Stimulated activated CD4-positive, alpha-beta T cell treated with anti-CD3 and anti-CD28 coated beads, Interleukin-15, amount 100 ng/mL, for 1 hour (primary cell): ENCODE measurements at places on chromosomes 2 and 18.

- DNase-seq: no peak
These were observed 4.5 kb downstream of the TMEM131 start for GRCh38 chr2:97991081-97991856.

GRCh38 chr2:226495466-226496272, 304.0 kb downstream of the IRS1 start:
- no peak for DNase-seq

- no peak for DNase-seq
These were observed at the start of gene APCDD1 for GRCh38 chr18:10453806-10454680. Gene APCDD1, plus strand, starts transcription at chr18:10454635. Its CDS starts 347 bp downstream, at chr18:10454982.

GRCh38 chr2:11406267-11406957, 59.5 kb downstream of the E2F6 start:
- no peak for DNase-seq

GRCh38 chr2:65818873-65819451, 386.6 kb upstream of the SPRED2 start:
- DNase-seq: no peak

- DNase-seq: no peak
These were observed 5.3 kb downstream of the NRP2 start for GRCh38 chr2:205687641-205687956.

- no peak for DNase-seq
These were observed 31.3 kb upstream of the EVA1A start for GRCh38 chr2:75592030-75592429.

DNA sequence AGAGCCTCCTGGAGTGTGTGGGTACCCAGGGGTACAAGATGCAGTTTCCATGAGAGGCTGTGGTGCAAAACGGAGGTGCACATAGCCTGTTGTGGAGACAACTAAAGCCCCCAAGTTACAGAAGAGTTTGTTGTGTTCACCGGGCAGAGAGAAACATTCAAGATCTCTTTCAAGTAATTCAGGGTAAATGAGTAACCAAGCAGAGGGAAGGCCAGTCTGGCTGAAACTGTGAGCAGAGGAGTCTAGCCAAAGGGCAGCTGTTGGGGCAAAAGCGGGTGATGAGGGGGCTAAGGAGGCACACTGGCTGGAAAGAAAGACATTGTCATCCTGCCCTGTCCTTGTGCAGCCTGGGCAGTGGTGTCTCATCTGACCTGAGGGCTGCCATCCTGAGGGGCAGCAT, 52.0 kb downstream of the CXCR4 start:
- DNase-seq: no peak

DNA sequence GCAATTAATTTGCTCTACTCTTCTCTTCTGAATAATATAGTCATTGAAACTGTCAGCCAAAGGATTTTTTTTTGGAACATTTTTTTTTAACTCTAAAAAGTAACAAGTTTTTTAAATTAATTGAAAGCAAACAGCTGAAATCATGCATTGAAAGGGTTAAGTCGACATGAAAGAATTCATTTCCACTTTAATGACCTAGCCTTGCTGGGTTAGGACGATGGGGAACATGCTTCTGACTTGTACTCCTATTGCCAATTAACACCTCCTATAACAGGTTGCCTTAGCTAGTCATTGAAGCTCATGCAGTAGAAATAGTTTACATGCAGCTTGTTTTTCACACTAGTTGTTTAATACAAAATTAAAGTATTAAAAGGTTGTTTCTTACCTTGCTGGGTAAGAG, 47.8 kb downstream of the PSMD14 start:
- DNase-seq: no peak

DNA sequence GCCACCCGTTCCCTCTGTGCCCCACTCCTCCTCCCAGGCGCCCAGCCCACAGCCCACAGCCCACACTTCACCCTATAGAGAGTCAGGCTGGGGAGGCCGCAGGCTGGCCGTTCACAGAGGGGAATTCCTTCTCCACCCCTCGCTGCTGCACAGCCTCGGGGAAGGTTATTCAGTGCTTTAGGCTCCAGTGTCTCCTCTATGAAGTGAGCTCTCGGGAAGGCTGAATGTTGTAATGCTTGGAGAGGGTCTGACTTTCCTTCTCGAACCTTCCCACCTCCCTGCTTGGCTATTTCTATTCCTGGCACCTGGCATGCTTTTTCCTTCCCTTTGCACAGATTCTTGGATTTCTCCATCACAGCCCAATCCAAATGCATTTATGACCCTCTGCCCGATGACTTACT, 62.5 kb upstream of the SMAD7 start:
- no peak for DNase-seq

DNA sequence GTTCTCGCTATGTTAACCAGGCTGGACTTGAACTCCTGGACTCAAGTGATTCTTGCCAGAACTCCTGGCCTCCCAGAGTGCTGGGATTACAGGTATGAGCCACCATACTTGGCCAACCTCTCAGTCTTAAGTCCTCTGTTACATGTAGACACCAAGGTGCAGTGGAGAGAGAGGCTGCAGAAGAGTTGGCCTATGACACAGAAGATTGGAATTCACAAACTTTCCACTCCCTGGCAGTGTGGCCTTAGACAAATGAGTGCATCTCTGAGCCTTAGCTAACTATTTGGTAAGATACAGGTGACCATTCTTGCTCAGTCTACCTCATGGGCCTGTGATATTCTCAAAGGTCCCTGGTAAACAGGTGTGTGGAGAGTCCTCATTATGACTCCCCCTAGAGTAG, 159.7 kb downstream of the MYCN start:
- DNase-seq: no peak

GRCh38 chr2:49270091-49270490, 115.8 kb upstream of the FSHR start:
- no peak for DNase-seq

- no peak for DNase-seq
These were observed 73.7 kb upstream of the DNAJC10 start for GRCh38 chr2:182642328-182642727.

DNA sequence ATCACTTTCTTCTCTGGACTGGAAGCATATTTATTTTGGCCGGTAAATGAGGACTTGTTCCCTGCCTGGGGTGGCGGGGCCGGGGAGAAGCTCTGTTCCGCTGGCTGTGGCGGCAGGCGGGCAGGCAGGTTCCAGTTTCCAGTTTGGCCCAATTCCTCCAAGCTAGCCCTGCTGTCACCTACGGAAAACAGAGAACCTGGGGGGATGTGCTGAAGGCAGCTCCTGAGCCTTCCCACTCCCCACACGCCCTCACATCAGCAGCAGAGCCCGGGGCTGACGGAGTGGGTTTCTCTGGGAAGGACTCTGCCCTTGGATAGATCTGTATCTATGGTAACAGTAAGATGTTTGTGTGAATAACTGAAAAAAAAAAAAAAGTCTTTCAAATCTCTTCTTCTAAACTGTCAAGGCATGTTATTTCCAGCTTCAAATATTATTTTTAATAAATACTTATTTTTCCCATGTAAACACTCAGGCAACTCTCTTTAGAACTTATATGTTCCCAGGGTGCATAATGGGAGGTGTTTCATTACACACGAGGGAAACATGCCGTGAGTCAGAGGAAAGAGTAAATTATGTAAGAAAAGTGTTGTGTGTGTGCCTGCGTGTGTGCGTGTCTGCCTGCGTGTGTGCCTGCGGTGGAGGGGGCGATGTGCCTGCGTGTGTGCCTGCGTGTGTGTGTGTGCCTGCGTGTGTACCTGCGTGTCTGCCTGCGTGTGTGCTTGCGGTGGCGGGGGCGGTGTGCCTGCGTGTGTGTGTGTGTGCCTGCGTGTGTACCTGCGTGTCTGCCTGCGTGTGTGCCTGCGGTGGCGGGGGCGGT, 116.1 kb upstream of the ZNF516 start:
- no peak for DNase-seq

- no peak for DNase-seq
These were observed 378.4 kb downstream of the LPIN1 start for GRCh38 chr2:12124790-12125189.

- no peak for DNase-seq
These were observed 15.8 kb downstream of the PMAIP1 start for GRCh38 chr18:59915606-59916005.

- DNase-seq: no peak
These were observed 162.8 kb downstream of the OSR1 start for GRCh38 chr2:19195661-19196060.

DNA sequence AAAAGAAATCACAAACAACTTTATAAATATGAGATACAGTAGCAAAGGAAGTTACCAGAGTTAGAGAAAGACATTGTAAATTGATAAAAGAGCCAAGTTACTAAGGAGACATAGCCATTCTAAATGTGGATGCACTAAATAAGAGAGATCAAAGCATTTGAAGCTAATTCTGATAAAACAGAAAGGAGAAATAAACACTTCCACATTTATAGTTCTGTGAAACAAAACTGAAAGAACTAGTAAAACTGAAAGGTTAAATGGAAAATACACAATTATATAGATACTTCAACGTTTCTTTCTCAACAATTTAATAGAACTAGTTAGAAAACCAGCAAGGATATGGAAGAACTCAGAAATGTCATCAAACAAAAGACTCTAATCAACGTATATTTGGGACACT, 309.0 kb upstream of the CDH2 start:
- DNase-seq: no peak

DNA sequence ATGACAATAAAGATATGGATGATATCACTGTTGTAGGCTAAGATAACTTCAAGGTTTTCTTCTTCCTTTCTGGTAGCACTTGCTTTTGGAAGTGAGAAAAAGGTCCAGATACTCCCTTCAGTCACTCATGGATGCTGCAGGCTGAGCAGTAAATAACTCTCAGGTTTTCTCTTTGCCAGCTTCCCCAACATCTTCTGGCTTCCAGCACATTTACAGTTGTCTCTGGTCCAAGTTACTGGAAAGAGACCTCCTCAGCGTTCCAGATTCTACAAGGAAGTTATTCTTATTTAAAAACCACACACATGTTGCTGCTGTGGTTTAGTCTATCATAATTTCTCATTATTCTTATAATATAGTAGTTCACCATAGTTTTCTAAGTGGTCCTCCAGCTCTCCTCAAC, 383.4 kb downstream of the PLCL1 start:
- no peak for DNase-seq

GRCh38 chr2:75589391-75590105, 28.8 kb upstream of the EVA1A start:
- DNase-seq: no peak

- DNase-seq: no peak
These were observed 6.2 kb downstream of the PRKD3 start for GRCh38 chr2:37318401-37318800.

DNA sequence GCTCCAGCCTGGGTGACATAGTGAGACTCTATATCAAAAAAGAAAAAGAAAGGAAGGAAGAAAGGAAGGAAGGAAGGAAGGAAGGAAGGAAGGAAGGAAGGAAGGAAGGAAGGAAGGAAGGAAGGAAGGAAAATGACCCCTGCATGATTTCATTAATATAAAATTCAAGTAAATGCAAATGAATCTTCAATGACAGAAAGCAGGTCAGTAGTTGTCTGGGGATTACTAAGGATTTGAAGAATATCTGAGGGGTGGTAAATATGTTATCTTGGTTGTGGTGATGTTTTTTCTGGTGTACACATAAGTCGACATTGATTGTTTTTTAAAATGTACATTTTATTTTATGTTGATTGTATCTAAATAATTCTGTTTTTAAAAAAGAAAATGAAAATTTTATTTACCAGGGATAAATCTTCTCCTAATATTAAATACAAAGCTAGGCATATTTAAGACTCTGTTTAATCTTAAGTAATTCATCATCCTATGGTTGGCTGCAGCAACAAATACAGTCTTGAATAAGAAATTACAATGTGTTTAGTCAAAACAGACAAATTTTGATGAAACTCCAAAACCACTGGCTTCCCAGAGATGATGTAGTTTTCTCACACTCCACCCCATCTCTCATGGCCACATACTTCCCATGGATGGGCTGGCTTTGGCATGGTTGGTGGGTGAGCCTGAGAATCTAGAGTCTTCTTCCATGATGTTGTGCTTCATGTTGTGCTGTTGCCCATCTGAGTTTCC, 314.7 kb upstream of the REG3G start:
- DNase-seq: no peak

- no peak for DNase-seq
These were observed 119.8 kb downstream of the NDUFA10 start for GRCh38 chr2:239905306-239905705.

- no peak for DNase-seq
These were observed 26.2 kb upstream of the KCNG2 start for GRCh38 chr18:79771446-79772107.

- DNase-seq: no peak
These were observed 78.9 kb upstream of the DAPL1 start for GRCh38 chr2:158716121-158716791.

GRCh38 chr2:88669482-88670214, 21.8 kb upstream of the RPIA start:
- DNase-seq: no peak

GRCh38 chr2:13581471-13581870, 864.7 kb downstream of the TRIB2 start:
- no peak for DNase-seq

- no peak for DNase-seq
These were observed 1.1 kb downstream of the RPL37A start for GRCh38 chr2:216499641-216500218.
